ENCODE measurements at places on chromosomes 1 and 21.
A peak's percentile ranks its signal among the peaks of the same experiment; 100 is the strongest.

DNA sequence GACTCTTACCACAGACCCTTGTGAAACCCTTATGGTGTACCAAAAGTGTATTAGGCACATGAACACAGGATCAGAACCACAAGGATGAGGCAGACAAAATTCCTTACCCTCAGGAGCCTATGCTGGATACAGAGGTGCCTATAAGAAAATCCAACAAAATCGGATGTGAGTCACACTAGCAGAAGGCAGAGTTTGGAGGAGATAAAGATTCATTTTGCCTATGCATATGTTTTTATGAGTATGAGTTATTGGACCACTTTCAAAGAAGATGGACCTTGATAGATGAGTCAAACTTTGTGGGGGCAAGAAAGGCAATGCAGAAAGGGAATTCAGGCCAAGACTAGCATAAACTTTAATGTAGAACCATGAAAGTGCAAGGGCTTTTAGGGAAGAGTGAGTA is 17.0 kb downstream of the CAMK1G start:
- DNase-seq: no peak

DNA sequence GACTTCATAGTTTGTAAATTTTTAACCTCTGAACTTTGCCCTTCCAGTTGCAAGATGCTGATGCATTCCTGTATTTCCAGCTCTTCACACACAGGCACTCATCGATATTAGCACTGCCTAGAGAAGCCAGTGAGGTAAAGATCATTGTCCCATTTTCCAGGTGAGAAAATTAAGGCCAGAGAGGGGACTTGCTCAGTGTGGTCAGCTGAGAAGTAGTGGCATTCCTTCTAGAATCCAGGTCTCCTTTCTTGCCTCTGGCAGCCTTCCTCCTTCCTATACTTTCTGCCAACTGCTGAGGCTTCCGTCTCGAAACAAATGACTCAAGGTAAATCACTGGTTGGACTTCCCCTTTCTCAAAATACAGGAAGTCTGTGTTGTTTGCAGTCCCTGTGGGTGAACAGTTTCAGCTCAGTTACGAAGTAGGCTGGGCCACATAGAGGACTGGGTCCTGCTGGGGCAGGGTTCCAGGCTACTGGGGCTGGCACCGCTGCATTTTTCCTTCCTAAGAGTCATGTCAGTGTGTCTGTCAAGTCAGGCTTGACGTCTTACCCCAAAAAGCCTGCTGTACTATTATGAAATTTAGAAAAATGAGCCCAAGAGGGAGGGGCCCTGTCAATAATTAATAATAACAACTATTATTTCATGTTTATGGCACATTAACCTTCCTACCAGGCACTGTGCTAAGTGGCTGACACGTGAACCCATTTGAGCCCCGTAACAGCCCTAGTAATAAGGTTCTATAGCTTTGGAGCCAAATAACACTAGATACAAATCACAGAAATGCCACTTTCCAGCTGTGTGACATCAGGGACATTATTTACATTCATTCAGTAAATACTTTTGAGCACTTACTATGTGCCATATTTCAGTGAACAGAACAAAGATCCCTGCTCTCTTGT is 16.6 kb upstream of the RNF19B start:
- DNase-seq: peak; percentile 23

DNA sequence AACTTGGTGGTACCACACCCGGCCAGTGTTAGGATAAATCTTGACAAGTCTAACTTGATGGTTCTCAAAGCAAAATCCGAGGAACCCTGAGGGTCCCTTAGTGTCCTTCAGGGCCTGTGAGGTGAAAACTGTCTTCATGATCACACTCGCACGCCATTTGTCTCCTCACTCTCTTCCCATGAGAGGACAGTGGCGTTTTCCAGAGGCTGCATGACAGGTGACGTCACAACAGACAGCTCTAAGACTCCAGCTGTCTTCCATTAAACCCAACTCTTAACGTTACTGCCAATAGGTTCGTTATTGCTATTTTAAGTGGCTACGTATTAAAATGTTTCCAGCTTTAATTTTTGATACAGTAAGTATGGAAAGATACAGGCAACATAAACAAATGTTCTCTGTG is 13.8 kb downstream of the CFAP74 start:
- no peak for DNase-seq

DNA sequence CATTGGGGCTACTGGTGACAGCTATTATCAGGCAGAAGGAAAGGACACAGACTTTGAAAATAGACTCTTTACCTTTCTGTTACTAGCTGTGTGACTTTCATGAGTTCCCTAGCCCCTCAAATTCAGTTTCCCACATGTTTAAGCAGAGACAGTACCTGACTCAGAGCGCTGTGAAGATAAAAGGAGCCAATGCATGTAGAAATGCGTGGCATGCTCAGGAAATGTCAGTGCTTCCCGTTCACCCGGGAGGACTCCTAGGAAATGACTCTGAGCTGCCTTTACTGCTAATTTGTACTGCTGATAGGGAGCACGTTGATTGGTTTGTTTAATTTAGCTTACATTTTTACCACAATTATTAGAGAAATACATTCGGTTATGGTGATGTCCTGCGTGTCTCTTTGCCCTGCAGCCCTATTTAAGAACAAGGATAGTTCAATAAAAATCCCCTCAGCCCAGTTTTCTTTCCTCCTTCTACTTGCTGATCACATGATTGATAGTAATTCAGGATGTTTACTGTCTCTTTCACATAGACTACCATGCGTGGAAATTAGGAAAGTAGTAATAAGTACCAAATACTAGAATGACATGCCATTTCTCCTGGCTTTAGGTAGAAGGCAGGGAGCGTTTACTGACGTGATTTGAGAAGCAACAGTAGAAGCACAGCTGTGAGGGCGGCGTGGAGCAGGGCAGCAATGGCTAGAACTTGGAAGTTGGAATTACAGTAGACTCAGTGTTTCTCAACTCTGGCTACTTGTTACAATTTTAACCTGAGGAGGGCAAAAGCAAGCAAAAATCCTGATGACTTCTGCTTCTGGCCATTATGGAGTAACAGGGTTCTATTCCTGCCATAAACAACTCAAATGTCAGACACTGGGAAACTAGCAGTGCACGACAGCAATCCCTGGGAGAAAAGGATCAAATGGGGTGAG is 15.9 kb downstream of the PDIK1L start:
- DNase-seq: no peak

- no peak for DNase-seq
Observed at GRCh38 chr21:44444286-44444931, 10.9 kb upstream of the LRRC3 start.

DNA sequence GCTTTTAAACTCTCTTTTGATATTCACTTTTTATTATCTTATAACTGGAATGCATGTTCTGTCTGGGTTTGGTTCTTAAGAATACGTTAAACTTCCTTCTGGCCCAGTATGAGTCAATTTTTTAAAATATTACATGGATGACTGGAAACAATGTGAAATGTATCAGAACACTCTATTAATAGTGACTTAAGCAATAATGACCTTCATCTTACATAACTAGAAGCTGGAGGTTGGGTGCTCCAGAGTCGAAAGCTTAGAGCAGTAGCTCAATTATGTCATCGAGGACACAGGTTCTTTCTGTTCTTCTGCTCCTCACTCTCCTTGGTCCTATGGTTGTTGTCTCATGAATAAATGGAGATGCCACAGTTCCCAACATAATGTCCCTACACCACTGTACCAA is 91.6 kb upstream of the FOXD3 start:
- DNase-seq: no peak

Data from substantia nigra (tissue), 51 donors.